ENCODE measurements at places on chromosomes 11 and 22. TPM values are rescaled to one million over a fixed set of nuclear protein-coding genes. Genes with fewer than 3 reads are reported as not detected.

GRCh38 chr11:124760205-124760652 lies 1.9 kb downstream of the ESAM start:
- no peak for DNase-seq

DNA sequence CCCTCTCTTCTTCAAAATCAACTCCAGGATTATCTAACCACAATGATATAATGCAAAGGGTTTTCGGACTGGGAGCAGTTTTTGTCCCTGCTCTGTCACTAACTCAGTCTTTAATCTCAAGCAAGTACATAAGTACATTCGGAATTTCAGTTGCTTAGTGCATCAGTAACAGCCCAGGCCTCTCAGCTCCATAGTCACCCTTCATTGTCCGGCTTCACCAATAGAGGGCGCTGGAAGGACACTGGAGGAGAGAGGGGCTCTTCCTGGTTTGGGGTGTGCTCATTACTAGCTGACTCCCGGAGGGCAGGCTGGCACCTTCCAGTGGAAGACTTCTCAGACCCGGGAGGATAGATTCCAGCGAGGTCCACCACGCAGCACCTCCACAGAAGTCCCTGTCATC lies 90.4 kb upstream of the PDGFD start:
- no peak for DNase-seq

GRCh38 chr22:37282385-37282677 lies at the start of gene CYTH4:
CYTH4 (plus strand) TSS chr22:37282508; CDS start chr22:37282570, 62 bp downstream.
- no peak for DNase-seq

DNA sequence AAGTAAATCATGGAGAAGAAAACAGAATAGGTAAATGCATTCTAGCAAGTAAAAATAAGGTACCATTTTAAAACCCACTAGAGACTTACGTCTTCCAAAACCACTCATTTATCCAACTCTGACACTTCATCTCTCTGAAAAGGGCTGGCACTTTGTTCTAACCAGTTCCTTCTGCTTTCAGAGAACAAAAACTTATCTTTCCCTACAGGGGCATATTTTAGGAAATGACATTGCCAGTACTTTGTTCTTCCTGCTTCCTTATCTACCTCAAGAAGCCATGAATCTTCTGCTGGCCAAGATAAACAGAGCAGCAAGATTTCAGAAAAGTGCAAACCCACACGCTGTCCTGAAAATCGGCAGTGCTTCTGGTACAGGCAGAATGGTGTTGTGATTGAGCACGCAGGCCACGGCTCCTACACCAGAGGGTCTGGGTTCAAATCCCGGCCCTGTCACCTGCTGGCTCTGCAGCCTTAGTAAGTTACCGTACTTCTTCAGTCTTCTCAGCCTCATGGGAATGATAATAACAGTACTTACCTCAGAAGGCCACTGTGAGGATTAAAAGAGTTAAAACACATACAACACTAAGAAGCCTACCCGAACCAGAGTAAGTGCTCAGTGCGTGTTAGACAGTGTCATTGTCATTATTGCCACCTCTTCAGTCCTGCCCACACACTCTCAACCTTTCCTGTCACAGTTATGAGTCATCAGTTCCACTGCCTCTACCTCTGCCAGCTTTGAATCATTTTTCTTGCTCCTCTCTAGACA lies 11.0 kb downstream of the MPZL3 start:
- no peak for DNase-seq

- DNase-seq, result no peak
Observed at GRCh38 chr11:72039856-72040401, 40.4 kb downstream of the NUMA1 start.

- peak; percentile 9 for DNase-seq
Observed at GRCh38 chr22:27487600-27488452, 313.7 kb downstream of the MN1 start.

DNA sequence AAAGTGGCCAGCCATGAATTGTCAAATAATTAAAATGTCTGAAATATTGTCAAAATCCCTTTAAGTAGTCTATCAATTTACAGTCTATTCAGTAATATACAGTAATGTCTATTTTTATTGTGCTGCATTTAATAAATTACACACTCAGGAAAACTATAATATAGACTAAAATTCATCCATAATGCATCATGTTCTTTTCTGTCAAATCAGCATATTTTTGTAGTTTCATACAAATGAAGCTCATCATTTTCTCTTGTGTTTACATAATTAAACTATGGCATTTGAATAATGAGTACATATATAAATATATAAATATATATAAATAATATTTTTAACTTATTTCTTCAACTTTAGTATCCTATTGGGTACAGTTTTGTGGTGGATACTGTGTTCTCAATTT lies 868.7 kb upstream of the CHORDC1 start:
- DNase-seq, result no peak

DNA sequence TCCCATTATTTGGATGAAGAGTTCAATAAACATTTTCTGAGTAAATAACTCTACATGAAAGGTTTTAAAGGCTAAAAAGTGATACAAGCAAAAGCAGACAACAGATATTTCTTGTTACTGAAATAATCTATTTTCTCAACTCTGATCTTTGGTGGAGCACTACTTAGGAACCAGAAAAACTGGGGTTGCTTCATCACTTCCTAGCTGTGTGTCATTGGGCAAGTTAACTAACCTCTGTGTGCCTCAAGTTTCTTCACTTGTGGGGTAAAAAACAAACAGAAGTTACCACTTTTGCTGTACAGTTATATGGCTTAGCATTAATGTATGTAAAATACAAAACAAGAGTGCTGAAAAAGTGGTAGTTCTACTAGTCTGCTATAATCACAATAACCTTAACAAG lies 5.6 kb downstream of the MAPK1 start:
- DNase-seq, result no peak

DNA sequence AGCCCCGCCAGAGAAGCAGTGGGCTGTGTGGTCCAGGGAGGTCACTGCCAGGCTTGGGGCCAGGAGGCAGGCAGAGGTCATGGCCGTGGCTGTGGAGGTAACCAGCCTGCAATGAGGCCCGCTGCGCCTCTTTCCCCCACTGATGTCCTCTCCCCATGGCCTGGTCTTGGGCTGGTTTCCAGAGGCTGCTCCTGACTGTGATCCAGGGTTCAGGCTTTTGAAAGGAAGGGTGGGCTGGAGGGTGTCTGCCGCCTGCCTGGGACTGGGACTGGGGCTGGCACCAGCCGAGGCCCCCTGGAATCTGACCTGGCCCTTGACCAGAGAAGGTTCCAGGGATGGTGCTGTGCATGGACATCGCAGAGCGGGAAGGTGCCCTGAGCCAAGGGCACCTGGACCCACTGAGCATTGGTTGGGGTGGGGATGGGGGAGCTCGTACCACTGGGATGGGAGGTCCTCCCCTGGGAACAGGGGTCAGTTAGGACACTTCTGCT lies 59.6 kb upstream of the THY1 start:
- no peak for DNase-seq

DNA sequence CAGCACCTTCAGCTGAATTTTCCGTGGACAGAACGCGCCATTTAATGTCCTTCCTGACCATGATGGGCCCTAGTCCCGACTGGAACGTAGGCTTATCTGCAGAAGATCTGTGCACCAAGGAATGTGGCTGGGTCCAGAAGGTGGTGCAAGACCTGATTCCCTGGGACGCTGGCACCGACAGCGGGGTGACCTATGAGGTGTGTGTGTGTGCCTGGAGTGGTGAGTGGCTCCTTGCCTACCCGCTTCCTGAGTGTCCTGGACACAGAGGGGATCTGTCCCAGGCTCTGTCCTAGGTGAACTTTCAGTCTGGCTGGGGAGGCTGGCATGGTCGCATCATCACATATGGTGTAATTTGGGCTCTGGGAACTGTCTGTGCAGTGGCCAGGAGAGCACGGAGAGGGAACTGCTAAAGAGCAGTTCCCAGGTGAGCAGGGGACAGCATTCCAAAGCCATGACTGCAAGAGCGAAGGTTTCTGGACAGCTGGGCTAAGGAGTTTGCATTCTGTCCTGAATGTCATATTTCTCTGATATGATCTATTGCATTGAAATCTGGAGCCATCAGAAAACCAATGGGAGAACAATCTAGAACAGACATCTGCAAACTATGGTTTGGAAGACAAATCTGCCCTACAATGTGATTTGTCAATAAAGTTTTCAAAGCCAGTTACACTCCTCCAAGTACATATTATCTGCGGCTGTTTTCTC lies 104.3 kb downstream of the RRAS2 start:
- DNase-seq, result no peak

DNA sequence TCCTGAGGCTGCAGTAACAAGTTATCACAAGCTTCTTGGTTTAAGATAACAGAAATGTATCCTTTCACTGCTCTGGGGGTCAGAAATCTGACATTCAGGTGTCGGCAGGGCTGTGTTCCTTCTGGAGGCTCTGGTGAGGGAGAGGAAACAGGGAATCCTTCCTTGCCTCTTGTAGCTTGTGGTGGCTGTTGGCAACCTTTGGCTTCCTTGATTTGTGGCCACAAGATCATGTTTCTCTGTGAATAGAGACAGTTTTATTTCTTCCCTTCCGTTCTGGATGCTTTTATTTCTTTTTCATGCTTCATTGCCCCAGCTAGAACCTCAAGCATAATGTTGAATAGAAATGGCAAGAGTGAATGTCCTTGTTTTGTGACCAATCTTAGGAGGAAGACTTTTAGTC lies 44.0 kb downstream of the MPPED1 start:
- no peak for DNase-seq

DNA sequence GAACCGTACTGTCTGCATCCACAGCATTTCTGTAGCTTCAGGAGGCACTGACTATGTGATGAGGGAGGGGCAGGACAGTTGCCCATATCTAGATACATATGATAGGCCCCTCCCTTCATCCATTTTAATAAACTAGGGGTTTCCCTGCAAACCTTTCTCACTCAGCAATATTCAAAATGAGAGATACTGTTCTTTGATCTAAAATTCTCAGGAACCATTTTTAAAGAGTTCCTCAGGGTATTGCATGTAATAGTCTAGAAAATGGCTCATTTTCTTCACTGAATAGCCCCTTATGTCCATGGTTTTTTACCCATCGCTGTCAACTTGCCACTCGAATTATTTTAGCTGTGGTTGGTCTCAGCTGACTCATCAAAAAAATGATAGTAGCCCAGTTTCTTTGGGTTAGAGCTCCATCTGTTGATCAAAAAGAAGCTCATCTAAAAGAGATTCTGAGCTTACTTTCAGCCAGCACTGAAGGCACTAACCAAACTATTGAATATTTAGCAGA lies 37.0 kb upstream of the DNAJB7 start:
- peak; percentile 66 for DNase-seq

GRCh38 chr11:108468478-108468864 lies 1.1 kb upstream of the C11orf65 start:
- DNase-seq, result no peak

DNA sequence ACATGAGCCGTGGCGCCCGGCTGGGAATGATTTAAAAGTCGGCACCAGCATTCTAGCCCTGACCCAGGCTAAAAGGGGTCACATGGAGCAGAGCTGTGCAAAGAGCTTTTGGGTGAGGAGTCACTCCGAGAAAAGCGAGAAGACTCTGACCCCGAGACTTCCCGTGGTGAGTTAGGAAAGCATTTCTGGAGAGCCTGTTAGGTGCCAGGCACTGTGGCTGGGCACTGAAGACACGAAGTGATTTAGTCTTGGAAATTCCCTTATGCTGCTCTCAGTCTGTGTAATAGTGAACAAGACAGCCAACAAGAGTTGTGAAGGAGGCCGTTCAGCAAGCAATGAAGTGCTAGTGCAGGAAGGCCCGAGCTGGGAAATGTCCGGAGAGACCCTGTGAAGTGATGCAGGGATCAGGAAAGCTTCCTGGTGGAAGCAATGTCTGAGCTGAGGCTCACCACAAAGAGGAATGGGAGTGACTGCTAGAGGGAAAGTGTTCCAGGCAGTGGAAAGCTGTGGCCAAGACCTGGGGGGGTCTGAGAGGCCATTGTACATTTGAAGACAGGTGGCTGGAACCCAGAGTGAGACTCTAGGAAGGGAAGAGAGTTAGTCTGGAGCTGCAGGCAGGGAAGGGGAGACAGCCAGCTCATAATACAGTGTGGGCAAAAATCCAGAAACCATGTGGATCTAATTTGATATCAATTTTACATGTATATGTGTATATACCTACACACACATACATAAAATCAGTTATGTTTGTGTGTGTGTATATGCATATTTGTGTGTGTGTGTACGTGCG lies 31.6 kb downstream of the MARK2 start:
- no peak for DNase-seq

DNA sequence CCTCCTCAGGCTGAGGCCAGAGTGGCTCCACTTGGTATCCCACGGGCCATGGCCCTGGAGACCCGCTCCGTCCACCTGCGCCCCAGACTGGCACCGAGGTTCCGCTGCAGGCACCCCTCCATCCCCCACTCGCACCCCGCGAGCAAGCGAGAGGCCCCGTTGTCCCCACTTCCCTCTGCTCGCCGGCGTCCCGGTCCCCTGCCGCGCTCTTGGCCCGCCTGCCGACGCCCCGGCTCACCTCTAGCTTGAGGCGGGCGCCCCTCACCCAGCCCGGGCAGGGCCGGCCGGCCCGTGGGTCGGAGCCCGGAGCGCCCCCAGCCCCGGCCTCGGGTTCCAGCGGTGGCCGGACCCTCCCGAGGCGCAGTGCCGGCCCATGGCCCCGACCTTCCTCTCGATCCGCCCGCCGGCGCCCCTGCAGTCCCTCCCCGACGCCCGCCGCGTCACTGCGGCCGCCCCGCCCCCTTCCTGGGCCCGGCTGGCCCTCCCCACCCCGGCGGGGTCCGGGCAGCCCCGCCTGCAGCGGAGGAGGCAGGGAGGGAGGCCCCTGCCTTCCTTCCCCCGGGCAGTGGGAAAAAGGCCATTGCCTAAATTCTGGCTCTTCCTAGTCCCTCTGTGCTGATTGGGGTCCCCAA lies at the start of gene PITPNM1:
Gene PITPNM1, minus strand, starts transcription at position 414 of the 632 bp plus-strand sequence. CDS start 1,183 bp downstream, outside the sequence.
- DNase-seq, result no peak

- DNase-seq, result no peak
Observed at GRCh38 chr11:1011320-1011698, 25.2 kb downstream of the MUC6 start.

DNA sequence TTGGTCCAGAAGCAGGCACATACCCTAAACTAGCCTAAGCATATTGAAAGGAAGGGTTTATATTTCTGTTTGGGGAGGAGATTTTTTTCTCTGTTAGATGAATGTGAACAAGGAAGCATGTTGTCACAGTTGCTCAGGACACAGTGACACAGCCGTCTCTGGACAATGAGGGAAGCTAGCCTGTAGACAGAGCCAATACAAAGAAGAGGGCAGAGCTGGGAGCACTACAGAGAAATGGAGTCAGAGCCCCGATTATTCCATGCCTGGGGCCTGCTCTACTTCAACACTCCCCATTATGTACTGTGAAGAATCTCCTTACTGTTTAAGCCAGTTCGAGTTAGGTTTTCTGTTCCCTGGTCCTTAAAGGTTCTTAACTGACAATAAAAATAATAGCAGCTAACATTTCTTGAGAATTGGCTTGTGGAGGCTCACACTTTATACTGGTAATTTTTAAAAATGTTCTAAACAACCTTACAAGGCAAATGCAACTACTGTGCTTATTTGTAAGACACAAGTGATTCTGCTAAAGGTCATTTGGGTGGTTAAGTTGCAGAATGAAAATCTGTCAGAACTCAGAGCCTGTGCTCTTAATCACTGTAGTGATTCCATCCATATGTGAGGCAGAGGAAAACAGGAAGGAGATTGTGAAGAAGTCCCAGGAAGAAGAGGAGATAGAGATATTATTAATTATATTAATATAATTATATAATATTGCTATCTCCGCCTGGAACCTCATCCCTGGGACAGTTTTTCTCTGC lies 58.8 kb upstream of the RRAS2 start:
- peak; percentile 42 for DNase-seq

MRGPRE gene
- total RNA-seq, result not detected

NOX4 gene
- total RNA-seq, result 5.8 TPM

PAX6 gene
- total RNA-seq, result 1.5 TPM

PDE2A gene
- total RNA-seq, result not detected

C11orf86 gene
- total RNA-seq, result not detected

PRDM11 gene
- total RNA-seq, result 3.1 TPM

SLCO2B1 gene
- not detected for total RNA-seq

ACR gene
- total RNA-seq, result not detected

MYRF gene
- 0.24 TPM for total RNA-seq

POU2AF3 gene
- total RNA-seq, result not detected

HSPA8 gene
- 2,058 TPM for total RNA-seq

CDKN1C gene
- total RNA-seq, result 0.24 TPM
